Stimulated activated CD8-positive, alpha-beta memory T cell treated with anti-CD3 and anti-CD28 coated beads, Interleukin-7, amount 100 ng/mL, for 1 hour (primary cell): ENCODE measurements at places on chromosomes 2 and 18.

GRCh38 chr2:169711751-169712509, 17.7 kb downstream of the PHOSPHO2 start:
- DNase-seq: no peak

GRCh38 chr2:186595219-186595618, 5.4 kb downstream of the ITGAV start:
- no peak for DNase-seq

GRCh38 chr2:159455330-159455918, 160.9 kb downstream of the BAZ2B start:
- DNase-seq: no peak

DNA sequence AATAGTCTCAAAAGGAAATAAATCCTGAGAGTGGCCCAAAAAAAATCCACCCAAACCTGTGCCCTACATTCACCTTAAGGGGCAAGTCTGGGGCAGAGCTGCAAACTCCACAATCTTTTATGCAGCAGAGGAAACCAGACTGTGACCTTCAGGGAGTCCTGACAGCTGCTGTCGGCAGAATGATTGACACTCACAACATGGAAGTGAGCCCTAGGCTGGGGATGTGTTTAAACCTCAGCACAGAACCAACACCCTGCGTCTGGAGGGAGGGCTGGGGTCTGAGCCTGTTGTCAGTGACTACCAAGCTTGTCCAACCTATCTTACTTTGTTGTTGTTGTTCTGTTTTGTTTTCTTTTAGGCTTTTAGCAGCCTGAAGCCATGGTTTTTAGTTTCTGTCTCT, 39.6 kb downstream of the CRACDL start:
- no peak for DNase-seq

- no peak for DNase-seq
These were observed 78.5 kb downstream of the ACAA2 start for GRCh38 chr18:49734836-49735235.

GRCh38 chr2:174477759-174478158, 9.1 kb downstream of the GPR155 start:
- DNase-seq: no peak

DNA sequence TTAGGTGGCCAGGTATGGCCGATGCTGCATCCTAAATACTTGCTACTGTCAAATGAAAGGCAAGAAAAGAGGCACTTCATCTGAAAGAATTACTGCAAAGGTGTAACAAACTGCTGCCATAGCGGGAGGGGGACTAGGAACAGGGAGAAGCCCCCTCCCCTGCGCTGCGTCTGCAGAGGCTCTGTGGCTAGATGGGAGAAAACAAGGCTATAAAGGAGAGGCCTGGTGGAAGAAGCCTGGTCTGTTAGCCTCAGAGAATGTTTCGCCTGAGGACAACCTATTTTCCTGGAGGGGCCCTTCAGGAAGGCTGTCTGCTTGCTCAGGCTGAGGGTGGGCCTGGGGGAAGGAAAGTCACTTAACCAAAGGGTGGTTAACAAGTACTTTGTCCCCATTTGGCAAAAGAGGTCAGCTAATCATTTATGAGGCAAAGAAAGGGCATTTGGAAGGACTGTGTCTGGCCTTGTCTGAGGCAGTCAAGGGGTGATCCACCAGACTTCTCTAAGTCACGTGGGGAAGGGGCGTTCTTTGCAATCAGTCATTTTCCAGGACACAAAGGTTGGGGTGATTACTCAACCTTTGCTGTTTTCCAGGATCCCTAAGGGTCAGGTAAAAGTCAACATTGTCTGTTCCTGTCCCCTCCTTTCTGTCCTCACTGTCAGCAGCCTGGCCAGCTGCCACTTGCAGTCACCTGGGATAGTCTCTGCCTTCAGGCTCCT, 103.0 kb upstream of the TMEM200C start:
- no peak for DNase-seq

DNA sequence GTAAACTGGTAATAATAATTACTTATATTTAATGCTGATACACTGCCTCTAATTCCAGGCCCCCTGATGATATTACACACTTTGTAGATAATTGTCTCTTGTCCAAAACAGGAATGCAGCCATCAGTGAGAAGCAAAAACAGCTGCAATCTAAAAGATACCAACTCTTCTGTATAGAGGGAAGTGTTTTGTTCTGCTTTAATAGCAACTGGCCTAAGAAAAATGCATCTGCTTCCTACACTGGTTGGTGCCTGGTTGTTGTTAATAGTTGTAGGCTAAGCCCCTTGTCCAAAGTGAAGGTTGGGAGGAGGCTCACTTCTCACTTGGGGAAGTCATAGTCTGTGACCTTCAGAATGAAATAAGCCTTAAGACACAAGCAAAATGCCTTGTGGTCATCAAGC, 332.0 kb downstream of the ZNF521 start:
- no peak for DNase-seq

- no peak for DNase-seq
These were observed 40.1 kb downstream of the DDX18 start for GRCh38 chr2:117854610-117855009.

- no peak for DNase-seq
These were observed 77.4 kb downstream of the ABCA12 start for GRCh38 chr2:215060861-215061536.

GRCh38 chr2:95043300-95044093, 18.0 kb downstream of the MAL start:
- no peak for DNase-seq

- no peak for DNase-seq
These were observed 31.6 kb upstream of the PIK3C3 start for GRCh38 chr18:41923446-41923845.

GRCh38 chr2:38460313-38460712, 83.2 kb upstream of the ATL2 start:
- no peak for DNase-seq

DNA sequence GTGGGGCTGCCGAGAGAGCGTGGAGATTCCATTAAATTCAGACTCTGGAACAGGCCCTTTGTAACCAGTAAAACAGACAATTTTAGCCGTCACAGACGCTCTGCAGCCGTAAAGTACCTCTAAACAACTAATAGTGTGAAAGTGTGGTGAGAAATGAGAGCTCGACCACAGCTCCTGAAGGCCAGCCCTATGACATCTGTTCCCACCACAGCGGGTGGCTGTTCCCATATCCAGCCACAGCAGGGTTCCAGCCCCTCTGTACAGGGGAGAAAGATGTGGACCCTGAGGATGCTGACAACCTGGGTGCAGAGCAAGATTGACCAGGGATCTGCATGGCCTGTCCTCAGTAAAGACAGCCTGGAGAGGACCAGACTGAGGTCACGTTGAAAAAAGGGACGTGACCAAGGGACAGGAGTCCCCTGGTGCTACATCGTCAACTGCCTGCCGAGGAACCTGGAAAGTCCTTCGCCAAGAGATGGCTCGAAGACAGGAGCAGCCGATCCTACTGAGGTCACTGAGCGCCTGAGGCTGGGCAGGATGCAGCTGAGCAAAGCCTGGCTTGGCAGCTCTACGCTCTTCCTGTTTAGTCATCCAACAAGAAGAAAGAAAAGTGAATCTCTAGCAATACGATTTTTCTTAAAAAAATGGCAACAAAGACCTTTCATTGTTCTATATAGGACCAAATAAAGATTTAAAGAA, 831.7 kb downstream of the RNF144A start:
- DNase-seq: no peak

DNA sequence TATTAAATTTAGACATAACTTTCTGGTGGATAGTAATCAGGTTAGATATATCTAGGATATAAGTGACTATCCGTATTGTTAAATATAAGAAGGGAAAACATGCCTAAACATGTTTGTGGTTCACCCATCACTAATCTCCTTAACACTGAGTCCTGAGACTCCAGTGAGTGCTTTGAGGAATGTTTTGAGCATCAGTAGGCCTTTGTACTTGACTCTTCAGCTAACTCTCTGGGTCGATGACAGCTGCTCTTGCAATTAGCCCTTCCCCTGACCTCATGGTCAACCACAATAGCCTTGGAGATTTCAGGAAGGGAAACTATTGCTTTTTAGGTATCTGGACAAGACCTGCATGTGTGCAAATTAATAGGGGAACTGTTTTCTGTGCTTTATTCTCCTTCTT, 716.8 kb downstream of the EPHA4 start:
- DNase-seq: no peak

DNA sequence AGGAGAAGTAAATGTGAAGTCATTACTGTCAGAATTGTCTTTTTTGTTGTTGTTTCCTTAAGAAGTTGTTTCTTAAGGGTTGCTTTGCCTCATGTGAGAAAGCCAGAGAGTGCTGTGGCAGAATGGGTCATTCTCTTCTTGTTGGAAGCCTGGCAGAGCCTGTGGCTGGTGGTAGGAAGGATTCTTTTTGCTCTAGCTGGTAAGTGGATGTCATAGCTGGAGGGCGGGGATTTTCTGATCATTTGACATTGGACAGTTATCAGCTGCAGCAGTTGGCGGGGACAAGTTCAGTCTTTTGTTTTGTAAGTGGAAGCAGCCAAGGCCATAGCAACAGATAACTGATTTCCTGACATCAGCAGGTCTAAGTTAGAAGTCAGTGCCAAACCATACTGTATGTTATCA, 5.5 kb upstream of the RMDN2 start:
- no peak for DNase-seq

DNA sequence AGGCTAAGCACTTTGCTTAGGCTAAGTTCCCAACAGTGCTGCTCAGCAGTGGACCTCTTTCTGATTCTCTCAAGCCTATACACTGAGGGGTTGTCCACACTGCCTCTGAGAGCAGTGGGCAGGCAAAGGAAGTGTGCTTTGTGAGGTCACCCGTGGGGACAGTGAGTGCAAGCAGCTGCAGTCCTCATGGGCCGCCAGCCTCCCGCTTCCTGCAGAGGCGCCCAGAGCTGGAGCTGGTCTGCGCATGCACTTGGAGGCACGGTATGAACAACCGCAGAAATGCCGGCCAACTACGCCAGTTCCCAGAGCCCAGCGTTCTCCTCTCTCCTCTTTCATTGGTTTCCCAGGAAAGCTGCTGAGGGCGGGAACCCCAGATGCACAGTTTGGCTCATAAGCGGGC, 149.5 kb upstream of the DLX2 start:
- no peak for DNase-seq

GRCh38 chr2:177649568-177650518, 257.3 kb downstream of the AGPS start:
- DNase-seq: no peak
